ENCODE measurements at places on chromosomes 11 and 22. TPM values are rescaled to one million over a fixed set of nuclear protein-coding genes. Genes with fewer than 3 reads are reported as not detected.

- no peak for DNase-seq
Observed at GRCh38 chr11:100105982-100106358, 581.1 kb upstream of the ARHGAP42 start.

The CASP12 gene
- total RNA-seq: 0.72 TPM

GRCh38 chr11:71184421-71185210, 67.8 kb downstream of the SHANK2 start:
- no peak for DNase-seq

The GRM5 gene
- total RNA-seq: not detected

DNA sequence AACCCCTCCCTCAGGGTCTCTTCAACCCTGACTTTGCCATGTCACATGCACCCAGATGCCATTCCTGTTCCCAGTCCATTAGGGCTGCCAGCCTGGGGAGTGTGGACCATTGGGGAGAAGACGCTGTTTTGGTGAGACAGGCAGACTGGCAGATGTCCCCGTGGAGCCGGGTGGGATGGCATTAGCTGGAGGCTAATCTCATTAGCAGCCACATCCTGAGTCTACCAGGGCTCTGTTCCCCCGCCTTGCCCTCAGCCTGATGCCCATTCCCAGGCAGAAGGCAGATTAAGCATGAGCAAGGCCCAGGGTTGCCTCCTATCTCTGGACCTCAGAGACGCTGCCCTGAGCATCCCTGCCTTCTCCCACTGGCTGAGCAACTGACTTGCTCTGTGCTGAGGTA, 46.4 kb upstream of the ALX4 start:
- DNase-seq: no peak

- DNase-seq: no peak
Observed at GRCh38 chr11:64247729-64248531, 1.2 kb upstream of the PPP1R14B start.

DNA sequence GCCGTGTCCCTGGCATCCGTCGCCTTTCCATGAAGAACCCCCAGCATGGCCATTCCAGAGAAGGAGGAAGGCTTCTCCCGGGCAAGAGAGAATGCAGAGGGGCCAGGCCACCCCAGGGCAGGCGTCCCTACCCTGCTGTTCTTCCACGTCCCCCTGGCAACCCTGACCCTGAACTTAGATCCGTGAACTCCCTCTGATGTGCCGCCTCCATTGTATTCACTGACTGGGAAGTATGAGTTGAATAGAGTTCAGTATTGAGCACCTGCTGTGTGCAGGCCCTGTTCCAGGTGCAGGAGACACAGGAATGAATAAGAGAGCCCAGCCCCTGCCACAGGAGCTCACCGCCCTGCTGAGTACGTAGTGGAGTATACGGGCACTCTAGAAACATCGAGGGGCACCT, 29.1 kb upstream of the RELT start:
- DNase-seq: no peak
